ENCODE measurements at places on chromosomes 5 and 9.
A peak's percentile ranks its signal among the peaks of the same experiment; 100 is the strongest.

GRCh38 chr5:89686081-89686765 lies 723.3 kb downstream of the CETN3 start:
- no peak for DNase-seq

DNA sequence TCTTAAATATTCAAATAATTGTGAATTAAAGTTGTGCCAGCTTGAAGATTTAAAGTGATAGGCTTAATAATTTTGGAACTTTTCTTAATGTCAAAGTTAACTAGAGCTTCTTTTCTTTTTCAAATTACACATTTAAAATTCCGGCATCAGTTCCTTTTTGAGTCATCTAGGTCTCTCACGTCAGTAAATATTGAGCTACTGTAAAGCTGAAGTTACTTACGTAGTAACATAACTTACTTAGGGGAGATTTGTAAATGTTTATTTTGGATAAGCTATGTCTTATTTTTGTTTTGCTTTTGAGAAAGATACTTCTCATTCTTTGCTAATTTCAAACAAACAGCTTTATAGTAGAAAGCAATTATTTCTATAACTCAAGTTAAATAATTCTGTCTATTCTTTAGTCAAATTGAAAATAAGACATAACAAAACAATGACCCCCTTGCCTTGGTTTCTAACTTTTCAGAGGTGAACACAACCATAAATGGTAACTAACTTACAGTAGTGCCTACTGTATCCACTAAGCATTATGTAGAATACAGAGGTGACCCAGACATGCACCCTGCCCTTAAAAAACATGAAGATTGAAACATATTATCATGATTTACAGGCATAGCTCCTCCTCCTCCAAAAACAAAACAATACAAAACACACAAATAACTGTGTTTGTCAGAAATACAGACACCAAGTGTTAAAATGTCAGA lies 29.8 kb downstream of the CD274 start:
- no peak for DNase-seq

GRCh38 chr9:72590824-72591223 lies 69.4 kb downstream of the TMC1 start:
- no peak for DNase-seq

GRCh38 chr9:76927540-76928240 lies 21.8 kb upstream of the PRUNE2 start:
- no peak for DNase-seq

GRCh38 chr9:79145442-79145841 lies 426.3 kb upstream of the TLE4 start:
- no peak for DNase-seq

DNA sequence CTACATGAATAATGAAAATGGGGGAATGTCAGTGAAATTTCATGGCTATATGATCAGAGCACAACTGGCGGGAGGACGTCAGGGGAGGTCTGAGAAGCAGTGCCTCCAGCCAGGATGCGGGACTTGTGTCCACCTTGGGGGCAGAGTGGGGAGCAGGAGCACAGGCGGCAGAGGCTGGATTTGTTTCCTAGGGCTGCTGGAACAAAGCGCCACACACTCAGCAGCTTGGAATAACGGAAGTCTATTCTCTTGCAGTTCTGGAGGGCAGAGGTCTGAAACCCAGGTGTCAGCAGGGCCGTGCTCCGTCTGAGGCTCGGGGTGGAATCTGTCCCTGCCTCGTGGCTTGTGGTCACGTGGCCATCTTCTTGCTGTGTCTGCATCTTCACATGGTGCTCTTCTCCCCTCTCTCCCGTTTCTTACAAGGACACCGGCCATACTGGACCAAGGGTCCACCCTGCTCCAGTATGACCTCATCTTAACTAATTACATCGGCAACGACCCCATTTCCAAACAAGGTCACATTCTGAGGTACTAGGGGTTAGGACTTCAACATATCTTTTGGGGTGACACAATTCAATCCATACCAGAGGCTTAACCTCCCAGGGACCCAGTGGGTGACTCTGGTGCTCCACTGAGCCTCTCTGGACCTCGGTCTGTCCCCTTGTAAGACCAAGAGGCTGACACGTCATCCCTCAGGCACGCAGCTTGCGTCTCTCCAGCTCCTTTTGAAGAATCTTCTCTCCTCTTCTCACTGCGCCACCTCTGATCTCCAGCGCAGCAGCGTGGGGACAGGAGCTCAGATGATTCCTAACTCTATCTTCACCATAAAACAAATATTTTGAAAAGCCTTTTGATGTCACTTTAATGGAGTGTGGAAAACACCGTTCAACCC lies 202.5 kb downstream of the CDK5RAP2 start:
- DNase-seq, result no peak

GRCh38 chr9:95970317-95970716 lies 94.8 kb downstream of the ERCC6L2 start:
- no peak for DNase-seq

GRCh38 chr9:112555844-112556482 lies 69.3 kb downstream of the KIAA1958 start:
- no peak for DNase-seq

- DNase-seq, result no peak
These were observed 124.4 kb upstream of the ADCY2 start for GRCh38 chr5:7271435-7272084.

DNA sequence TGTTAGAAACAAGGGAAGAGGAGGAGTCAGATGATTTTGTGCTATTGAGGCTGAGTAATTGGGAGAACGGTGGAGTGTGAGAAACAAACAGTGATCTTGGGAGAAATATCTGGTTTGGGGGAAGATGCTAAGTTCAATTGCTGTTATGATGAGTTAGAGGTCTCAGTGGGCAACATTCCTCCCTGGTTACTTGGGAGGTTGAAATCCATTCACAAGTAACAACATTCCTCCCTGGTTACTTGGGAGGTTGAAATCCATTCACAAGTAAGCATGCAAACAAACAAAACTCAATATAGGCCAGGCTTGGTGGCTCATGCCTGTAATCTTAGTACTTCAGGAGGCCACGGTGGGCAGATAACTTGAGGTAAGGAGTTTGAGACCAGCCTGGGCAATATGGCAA lies 38.7 kb downstream of the AGXT2 start:
- DNase-seq, result no peak

GRCh38 chr5:13316176-13316575 lies 628.3 kb downstream of the DNAH5 start:
- no peak for DNase-seq

DNA sequence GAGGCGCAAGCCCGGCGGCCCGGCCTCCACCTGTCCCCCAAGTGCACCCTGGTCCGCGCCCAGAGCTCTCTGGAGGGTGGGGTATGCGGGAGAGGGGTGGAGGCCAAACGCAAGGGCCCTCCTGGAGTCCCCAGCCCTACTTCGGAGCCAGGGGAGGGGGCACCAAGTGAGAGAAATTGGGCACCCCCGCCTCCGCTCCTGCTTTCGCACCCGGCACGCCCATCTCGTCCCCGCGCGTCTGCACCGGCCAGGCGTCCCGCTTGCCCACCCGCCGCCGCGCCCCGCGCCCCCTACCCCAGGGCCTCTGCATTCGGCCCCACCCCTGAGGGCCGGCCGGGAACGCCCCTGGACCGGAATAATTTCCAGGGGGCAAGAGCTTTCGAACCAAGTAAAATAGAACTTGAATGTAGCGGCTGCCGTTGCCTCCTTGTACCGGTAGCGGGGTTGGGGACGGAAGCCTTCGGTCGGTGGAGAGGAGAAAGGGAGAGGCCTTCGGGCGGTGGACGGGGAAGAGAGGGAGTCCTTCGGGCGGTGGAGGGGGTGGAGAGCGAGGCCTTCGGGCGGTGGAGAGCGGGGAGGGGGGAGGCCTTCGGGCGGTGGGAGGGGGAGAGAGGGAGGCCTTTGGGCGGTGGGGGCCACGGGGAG lies 694 bp upstream of the PHPT1 start:
- DNase-seq, result no peak

DNA sequence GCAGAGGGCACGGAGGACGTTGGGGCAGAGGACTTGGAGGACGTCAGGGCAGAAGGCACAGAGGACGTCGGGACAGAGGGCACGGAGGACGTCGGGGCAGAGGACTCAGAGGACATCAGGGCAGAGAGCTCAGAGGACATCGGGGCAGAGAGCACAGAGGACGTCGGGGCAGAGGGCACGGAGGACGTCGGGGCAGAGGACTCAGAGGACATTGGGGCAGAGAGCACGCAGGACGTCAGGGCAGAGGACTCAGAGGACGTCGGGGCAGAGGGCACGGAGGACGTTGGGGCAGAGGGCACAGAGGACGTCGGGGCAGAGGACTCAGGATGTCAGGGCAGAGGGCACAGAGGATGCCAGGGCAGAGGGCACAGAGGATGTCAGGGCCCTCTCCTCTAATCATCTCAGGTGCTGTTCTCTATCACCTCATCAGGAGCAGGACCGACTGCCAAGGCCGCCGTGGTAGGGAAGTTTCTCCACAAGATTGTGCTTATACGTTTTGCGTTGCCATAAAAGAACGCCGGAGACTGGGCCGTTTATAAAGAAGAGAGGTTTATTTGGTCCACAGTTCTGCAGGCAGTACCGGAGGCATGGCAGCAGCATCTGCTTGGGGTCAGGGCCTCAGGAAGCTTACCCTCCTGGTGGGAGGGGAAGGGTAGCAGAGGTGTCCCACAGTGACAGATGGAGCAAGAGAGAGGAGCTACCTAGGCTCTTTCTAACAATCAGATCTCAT lies 29.4 kb upstream of the ADAMTS2 start:
- DNase-seq, result no peak

GRCh38 chr9:78001946-78002731 lies 29.5 kb downstream of the GNAQ start:
- DNase-seq, result no peak

GRCh38 chr9:135864447-135865049 lies 42.8 kb downstream of the CAMSAP1 start:
- DNase-seq, result peak; percentile 75

DNA sequence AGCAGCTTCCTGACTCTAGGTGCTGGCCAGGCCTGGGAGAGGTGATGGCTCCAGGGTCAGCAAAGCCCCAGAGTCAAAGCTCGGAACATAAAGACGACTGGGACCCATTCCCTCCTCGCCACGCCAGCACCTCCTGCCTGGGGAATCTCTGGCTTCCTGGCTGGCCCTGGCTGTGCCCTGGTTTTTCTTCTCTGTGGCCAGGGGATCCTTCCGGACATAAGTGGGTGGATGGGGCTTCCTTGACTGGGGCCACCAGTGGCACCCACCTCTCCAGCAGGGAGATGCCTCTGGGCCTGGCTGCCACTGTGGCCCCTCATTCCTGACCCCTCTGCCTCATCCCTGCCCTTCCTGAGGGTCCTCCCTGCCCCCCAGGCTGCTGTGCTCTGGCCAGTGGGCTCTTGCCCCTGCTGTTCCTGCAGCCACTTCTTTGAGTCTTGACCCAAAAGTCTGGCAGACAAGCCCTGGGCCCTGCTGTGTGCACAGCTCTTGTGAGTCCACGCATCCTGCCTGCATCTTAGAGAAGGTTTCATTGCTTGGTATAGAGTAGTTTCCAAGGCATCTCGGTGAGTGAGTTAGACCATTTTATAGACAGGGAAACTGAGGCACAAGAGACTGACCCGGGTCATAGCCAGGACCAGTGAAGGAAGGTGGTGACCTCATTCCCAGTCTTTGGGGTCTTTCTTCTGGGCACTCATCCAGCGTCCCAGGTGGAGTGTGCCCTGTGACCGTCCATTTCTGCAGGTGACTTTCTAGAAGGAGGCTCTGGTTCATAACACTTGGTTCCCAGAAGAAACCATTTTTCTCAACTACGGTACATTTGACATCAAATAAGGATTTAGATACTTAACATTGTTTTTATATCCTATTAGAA lies 17.3 kb upstream of the LPCAT1 start:
- no peak for DNase-seq

DNA sequence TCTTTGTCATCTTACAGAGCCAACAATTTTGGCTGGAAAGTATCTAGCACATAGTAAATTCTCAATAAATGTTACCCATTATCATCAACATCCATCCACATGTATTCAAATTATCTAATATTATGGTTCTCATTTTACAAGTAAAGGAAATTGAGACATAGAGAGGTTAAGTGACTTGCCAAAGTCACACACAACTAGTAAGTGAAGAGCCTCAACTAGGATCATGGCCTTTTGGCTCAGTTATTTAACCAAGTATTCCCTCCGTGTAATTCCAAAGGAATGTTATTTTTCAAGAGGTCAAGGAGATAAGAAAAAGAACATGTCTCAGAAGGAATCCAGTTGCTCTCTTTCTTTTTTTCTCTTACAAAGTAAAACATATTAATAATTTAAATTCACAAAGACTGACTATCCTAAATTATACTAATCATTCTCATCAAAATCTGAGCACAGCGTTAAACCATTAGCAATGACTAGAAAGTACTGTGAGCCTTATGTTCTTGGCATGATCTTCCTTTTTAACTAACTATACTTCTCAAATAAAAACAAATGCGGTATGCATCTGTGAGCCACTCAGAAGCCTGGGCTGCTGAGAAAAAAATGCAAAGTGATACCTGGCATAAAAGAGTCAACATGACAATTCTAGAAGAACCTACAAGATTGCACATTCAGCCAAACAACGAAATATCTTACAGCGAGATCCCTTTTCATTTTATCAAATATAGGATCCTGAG lies 350.9 kb downstream of the GLIS3 start:
- no peak for DNase-seq

- no peak for DNase-seq
These were observed 216.9 kb downstream of the TTLL11 start for GRCh38 chr9:121876255-121876654.

GRCh38 chr9:80699511-80699998 lies 989.8 kb downstream of the TLE1 start:
- no peak for DNase-seq

All from T-helper 17 cell (primary cell).